Activated CD4-positive, alpha-beta memory T cell treated with anti-CD3 and anti-CD28 coated beads, Interleukin-2, amount 10 ng/mL, durations not matched to agents 7 days and 5 days (primary cell): ENCODE measurements at places on chromosomes 3 and 15.

GRCh38 chr3:49787182-49787464, 781 bp upstream of the IP6K1 start:
- peaks cover 3% of the 10 kb centered on the region for H3K27me3 ChIP-seq
- no peak for DNase-seq
- peak overlapping the region; percentile 92 for H3K27ac ChIP-seq
- H3K4me1 ChIP-seq, result peaks cover 33% of the 10 kb centered on the region
- peaks cover 10% of the 10 kb centered on the region for H3K36me3 ChIP-seq

GRCh38 chr3:142993958-142994442, 7.4 kb upstream of the U2SURP start:
- peak; percentile 71 for DNase-seq
- no peak overlapping the region for H3K4me3 ChIP-seq
- H3K36me3 ChIP-seq, result no peaks in the 10 kb centered on the region
- H3K27ac ChIP-seq, result no peak overlapping the region
- peaks cover 4% of the 10 kb centered on the region for H3K4me1 ChIP-seq

DNA sequence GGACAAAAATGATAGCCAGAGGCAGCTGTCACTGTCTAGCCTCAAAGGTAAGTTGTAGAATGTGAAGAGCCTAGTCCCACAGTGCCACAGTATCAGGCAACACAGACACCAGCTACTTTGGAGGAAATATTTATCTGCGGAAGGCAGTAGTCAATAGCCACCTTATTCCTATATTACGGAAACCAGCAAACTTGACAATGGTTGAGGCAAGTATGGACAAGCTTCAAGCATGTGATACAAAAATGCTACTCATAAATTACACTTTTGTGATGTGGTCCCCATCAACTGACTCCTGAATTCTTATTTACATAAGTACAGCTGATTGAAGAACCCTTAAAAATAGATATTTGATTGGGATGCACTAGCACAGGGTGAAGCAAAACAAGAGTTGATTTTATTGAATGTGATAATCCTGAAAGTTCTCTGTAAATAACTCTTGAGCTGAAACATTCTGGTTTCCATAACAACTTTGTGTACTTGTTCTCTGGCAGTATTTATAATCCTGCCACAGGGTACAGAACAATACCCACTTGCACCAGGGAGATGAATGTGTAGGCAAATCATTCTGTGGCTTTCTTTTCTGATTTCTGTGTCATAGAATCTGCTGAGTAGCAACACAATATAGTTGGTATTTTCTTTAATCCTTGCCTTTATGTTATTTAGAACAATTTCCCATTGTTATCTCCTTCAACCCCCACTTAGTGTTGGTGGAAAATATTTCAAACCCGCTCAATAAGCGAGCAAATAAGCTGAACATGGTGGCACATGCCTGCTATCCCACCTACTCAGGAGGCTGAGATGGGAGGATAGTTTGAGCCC, at the start of gene ANKUB1:
ANKUB1 (minus strand) TSS at position 103 of the 819 bp plus-strand sequence. CDS start 188 bp downstream, outside the sequence.
- no peaks in the 10 kb centered on the region for H3K36me3 ChIP-seq
- no peak within 1 kb of the TSS for H3K4me3 ChIP-seq
- no peak within 1 kb of the TSS for H3K27ac ChIP-seq
- DNase-seq, result no peak
- no peaks in the 10 kb centered on the region for H3K4me1 ChIP-seq
- peaks cover 25% of the 10 kb centered on the region for H3K27me3 ChIP-seq

- DNase-seq, result no peak
- H3K4me3 ChIP-seq, result no peak overlapping the region
- H3K27me3 ChIP-seq, result no peaks in the 10 kb centered on the region
- peaks cover 77% of the 10 kb centered on the region for H3K36me3 ChIP-seq
Observed at GRCh38 chr3:121781611-121782010, 32.1 kb upstream of the GOLGB1 start.

DNA sequence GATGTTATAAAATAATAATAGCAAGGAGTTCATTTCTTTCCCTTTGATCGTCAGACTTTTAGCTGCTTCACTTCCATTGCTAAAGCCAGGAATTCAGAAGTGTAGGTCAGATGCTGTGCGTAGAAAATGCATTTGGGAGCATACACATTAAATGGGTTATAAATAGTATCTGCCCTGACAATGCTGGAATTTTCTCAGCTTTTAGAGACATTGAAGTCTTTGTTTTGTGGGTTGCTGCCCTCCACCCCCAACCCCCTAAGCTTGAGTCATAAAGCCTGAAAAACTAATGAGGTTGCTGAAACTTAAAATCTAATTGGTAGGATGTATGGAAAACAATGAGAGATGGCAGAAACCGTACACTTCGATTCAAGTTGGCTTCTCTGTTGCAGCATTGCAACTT, 81.9 kb downstream of the MITF start:
- no peak overlapping the region for H3K4me3 ChIP-seq
- no peaks in the 10 kb centered on the region for H3K36me3 ChIP-seq
- H3K27ac ChIP-seq, result no peak overlapping the region
- no peaks in the 10 kb centered on the region for H3K27me3 ChIP-seq
- DNase-seq, result no peak

- H3K36me3 ChIP-seq, result no peaks in the 10 kb centered on the region
- no peak overlapping the region for H3K4me3 ChIP-seq
- no peaks in the 10 kb centered on the region for H3K4me1 ChIP-seq
- no peak overlapping the region for H3K27ac ChIP-seq
- H3K27me3 ChIP-seq, result no peaks in the 10 kb centered on the region
Observed at GRCh38 chr3:89392991-89393390, 285.6 kb downstream of the EPHA3 start.

DNA sequence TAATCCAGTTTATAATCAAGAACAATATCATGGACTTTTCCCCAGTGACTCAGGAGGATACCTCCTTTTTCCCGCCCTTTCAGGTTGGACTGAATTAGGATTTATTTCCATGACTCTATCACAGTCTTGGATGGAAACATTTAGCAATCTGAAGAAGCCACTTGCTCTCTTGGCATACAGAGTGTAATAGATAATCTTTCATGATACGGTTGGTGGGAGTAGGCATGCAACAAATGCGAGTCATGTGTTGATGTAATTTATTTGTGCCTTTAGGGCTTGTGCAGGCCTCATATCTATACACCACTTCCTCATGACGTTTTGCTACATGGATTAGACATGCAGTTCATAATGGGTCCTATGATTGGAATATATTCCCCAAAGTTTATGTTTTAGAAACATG, 54.2 kb upstream of the MCTP2 start:
- no peak overlapping the region for H3K4me3 ChIP-seq
- peaks cover 3% of the 10 kb centered on the region for H3K27me3 ChIP-seq
- peaks cover 18% of the 10 kb centered on the region for H3K36me3 ChIP-seq
- H3K4me1 ChIP-seq, result peaks cover 39% of the 10 kb centered on the region
- H3K27ac ChIP-seq, result no peak overlapping the region

DNA sequence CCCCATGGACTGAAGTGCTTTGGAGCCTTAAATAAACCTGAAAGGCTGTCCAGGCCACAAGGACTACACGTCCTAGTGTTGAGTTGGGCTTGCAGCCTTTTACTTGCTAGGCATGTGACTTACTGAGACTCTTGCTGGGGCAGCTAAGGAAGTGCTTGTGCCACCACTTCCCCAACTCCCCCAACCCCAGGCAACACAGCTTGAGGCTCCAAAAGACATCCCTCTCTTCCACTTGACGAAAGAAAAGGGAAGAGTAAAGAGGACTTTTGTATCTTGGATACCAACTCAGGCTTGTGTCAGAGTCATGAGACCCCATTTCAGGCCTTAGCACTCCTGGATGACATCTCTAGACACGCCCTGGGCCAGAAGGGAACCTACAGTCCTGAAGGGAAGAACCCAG, 109.8 kb downstream of the XRN1 start:
- H3K4me3 ChIP-seq, result no peak overlapping the region
- H3K27me3 ChIP-seq, result no peaks in the 10 kb centered on the region
- no peak overlapping the region for H3K27ac ChIP-seq
- peaks cover 77% of the 10 kb centered on the region for H3K36me3 ChIP-seq
- no peak for DNase-seq
- no peaks in the 10 kb centered on the region for H3K4me1 ChIP-seq

DNA sequence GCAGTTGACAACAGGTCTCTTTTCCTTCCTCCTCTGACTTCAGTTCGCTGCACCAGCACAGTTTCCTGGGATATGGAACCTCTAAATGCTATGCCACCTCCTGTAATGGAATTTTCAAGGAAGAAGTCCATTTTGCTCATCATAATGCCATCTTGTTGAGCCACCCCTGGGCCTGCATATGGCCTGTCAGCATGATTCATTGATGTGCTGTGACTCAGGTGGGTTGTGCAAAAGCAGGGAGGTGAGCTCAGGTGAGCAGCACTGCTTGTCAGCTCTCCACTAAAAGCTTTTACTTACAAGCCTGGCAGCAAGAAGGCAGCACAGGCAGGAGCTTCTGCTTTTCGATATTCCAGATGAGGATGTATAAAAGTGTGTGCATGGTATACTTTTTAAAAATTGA, 247.1 kb upstream of the LMCD1 start:
- DNase-seq, result no peak
- no peak overlapping the region for H3K4me3 ChIP-seq
- H3K27ac ChIP-seq, result no peak overlapping the region
- H3K36me3 ChIP-seq, result no peaks in the 10 kb centered on the region
- no peaks in the 10 kb centered on the region for H3K4me1 ChIP-seq
- no peaks in the 10 kb centered on the region for H3K27me3 ChIP-seq

- H3K4me1 ChIP-seq, result no peaks in the 10 kb centered on the region
- no peaks in the 10 kb centered on the region for H3K27me3 ChIP-seq
- H3K36me3 ChIP-seq, result peaks cover 37% of the 10 kb centered on the region
Observed at GRCh38 chr3:44942202-44942921, 33.6 kb downstream of the ZDHHC3 start.

DNA sequence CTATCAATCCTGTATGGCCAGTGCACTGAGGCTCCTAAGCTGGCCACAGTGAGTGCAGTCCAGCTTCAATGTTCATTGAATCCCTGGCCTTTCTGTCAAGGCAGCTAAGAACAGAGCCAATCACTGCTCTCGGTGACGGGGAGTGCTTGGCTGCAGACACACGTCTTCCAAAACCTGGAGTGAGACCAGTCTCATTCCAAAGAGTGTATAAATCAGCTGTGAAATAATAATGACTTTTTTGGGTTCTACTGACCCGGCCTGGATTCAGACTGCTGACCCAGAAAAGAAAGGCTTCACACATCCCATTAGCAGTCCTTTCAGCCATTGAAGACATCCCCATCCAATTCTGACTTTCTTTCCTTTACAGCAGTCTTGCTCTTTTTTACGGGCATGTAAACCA, 665.5 kb downstream of the GBE1 start:
- H3K36me3 ChIP-seq, result no peaks in the 10 kb centered on the region
- no peaks in the 10 kb centered on the region for H3K27me3 ChIP-seq
- no peak overlapping the region for H3K27ac ChIP-seq

DNA sequence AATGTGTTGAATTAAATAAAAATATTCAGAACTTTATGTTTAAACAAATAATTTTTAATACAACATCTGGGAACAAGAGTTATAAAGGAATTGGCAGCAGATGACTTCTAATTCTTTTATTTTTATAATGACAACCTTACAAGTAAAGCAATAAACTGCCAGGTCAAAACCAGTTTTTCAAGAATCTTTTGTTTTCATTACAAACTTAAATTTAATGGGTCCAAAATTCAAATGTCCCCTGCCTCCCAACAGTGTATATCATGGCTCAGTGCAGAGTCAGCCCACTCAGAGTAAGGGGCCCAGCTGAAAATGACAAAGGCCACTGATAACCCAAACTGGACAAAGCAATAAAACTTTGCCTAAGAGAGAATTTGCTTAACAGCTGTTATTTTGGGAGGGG, 81.5 kb downstream of the STRIT1 start:
- H3K4me1 ChIP-seq, result no peaks in the 10 kb centered on the region
- no peak overlapping the region for H3K27ac ChIP-seq
- H3K27me3 ChIP-seq, result no peaks in the 10 kb centered on the region
- H3K36me3 ChIP-seq, result no peaks in the 10 kb centered on the region
- H3K4me3 ChIP-seq, result no peak overlapping the region
